ENCODE measurements at places on chromosomes 6 and 20.

- no peak for DNase-seq
These were observed 193.8 kb upstream of the PRSS16 start for GRCh38 chr6:27053738-27054137.

GRCh38 chr6:74166849-74167248, 470.8 kb downstream of the CD109 start:
- no peak for DNase-seq

DNA sequence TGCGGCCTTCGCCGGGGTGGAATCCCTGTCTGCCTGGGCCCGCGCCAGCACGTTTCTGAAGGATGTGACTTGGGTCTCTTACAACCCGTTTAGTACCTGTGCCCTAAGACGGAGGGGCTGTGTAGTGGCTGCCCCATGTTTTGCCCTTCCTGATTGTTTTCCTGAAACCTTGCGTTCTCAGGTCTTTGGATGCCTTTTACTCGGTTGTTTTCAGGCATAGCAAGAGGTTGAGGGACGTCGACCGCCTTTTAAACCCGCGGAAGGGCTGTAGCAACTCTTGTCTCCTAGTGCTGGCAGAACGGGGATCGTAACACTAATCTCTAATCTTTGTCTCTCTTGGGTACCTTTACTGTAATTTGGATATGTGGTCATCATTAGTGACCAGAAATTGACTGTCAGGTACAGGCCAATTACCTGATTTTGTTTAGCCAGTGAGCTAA, 706 bp upstream of the NANP start:
- DNase-seq = no peak

- no peak for DNase-seq
These were observed 48.5 kb downstream of the TRIM27 start for GRCh38 chr6:28875191-28875747.

DNA sequence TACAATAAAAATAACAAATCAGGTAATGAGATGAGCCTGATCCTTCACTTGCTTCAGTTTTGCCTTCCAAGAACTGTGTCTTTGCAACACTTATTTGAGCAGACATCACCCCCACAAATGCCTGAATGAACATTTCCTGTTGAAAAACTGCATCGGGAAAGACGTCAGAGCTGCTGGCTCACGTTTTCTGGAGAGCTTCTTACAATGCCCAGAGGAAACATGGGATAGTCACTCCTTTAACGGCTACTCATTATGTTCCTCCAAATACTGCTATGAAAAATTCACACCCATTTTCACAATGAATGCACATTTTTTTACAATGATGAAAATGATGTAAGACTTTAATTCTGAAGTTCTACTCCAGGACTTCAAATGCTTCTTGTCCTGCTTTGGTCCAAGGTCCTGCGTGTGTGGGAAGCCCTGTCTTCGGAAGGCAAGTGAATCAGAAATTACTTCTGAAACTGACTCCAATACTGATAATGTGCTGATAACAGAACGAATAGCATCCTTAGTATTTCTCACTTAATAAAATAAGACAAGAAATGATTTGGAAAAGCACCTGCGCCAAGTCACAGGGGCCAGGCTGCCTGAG, 238.0 kb downstream of the ANKRD60 start:
- DNase-seq = no peak

DNA sequence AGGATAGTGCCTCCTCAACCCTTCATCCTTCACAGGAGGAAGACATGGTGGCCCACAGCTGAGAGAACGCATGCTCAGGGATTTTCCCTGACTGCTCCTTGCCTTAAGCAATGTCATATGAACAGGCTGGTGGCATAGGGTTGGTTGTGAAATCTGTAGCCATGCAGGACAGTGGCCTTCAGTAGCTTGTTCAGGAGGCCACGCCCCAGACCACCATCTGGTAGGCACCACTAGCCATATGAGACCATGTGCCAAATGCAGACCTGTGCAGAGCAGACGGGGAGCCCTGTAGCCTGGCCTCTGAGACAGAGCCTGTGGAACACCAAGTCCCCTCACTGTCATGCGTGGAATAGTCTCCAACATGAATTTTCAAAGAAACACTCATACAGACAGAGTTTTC, 76.5 kb downstream of the ADTRP start:
- no peak for DNase-seq

- DNase-seq = no peak
These were observed 610.6 kb downstream of the HDGFL1 start for GRCh38 chr6:23179994-23180393.

GRCh38 chr20:51579137-51579536, 36.6 kb upstream of the NFATC2 start:
- DNase-seq = no peak

DNA sequence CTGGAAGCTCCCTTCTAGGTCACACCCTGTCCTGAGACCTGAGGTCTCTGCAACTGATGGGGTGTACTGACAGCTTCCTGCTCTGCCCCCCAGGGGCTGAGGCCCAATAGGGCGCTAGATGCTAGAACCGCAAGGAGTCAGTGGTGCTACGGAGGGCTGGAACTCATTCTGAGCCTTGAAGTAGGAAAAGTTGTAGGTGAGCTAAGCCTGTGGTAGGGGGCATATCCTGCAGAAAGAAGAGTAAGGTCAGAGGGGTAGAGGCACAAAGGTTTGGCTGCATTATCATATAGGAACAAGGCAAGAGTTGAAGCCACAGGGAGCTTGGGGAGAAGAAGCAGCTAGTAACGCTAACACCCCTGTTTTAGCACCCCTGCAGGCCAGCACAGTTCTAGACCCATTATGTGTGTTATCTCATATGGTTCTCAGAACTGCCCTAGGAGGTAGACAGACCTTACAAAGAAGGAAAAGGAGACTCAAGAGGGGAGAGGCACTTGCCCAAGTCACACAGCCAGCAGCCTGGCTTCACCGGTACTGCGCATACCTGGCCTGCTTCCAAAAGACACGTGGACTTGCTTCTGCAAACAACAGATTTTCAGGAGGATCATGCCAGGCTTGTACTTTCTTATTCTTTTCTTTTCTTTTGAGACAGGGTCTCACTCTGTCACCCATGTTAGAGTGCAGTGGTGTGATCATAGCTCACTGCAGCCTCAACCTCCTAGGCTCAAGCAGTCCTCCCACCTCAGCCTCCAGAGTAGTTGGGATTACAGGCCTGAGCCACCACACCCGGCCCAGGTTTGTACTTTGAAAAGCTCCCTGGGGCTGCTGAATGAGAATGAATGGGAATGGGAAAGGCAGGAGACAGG, 156.1 kb downstream of the MRPL14 start:
- peak; percentile 41 for DNase-seq

GRCh38 chr20:32111753-32112152, 2.2 kb downstream of the TM9SF4 start:
- DNase-seq = no peak

GRCh38 chr6:89311853-89312531, 3.1 kb downstream of the GABRR2 start:
- DNase-seq = no peak

- DNase-seq = no peak
These were observed 59.9 kb downstream of the MACROD2 start for GRCh38 chr20:14055127-14055742.

GRCh38 chr6:42212442-42212841, 5.2 kb downstream of the MRPS10 start:
- DNase-seq = no peak

- DNase-seq = no peak
These were observed 221.0 kb upstream of the SULF2 start for GRCh38 chr20:48006036-48006833.

- DNase-seq = no peak
These were observed 29.6 kb downstream of the QKI start for GRCh38 chr6:163444077-163444476.

DNA sequence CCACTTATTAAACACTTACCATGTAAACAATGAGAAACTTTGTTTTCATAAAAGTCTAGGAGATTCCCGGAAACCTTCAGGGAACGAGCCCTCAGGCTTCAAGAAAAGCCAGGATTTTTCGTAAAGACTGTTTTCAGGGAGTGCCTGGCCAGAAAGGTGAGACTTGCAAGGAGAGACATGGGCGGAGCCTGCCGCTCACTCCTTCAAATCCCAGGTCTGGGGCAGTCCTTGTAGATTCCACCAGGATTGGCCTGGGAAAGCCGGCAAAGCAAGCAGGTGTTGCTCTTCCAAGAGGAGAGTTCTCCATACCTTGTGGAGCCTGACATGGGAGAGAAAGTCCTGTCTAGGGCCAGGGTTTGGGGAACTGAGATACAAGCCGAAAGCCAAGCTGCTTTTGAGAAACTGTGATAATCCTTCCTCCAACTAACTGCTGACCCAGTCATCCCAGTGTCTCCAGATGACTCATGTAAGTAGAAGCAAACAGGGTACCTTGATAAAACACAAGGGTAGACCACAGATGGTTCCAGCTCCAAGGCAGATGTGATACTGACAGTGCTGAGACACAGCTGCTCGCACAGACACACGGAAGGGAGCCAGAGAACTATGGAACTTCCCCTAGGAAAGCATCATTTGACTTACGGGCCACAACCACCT, 69.4 kb upstream of the NAA20 start:
- no peak for DNase-seq

GRCh38 chr6:148620579-148621298, 126.1 kb upstream of the UST start:
- DNase-seq = no peak

- no peak for DNase-seq
These were observed 250.2 kb downstream of the ZNF217 start for GRCh38 chr20:53343448-53343847.

- no peak for DNase-seq
These were observed 648.5 kb downstream of the TFAP2A start for GRCh38 chr6:9766240-9766915.

GRCh38 chr6:24214984-24215383, 89.0 kb downstream of the NRSN1 start:
- DNase-seq = no peak

GRCh38 chr6:159642481-159642880, 50.6 kb downstream of the SOD2 start:
- no peak for DNase-seq

- no peak for DNase-seq
These were observed 95.2 kb downstream of the KIF13A start for GRCh38 chr6:17892097-17892686.

GRCh38 chr20:4150070-4150441, 134.7 kb upstream of the RNF24 start:
- DNase-seq = no peak

- DNase-seq = no peak
These were observed 664.8 kb upstream of the GJE1 start for GRCh38 chr6:141467881-141468280.

DNA sequence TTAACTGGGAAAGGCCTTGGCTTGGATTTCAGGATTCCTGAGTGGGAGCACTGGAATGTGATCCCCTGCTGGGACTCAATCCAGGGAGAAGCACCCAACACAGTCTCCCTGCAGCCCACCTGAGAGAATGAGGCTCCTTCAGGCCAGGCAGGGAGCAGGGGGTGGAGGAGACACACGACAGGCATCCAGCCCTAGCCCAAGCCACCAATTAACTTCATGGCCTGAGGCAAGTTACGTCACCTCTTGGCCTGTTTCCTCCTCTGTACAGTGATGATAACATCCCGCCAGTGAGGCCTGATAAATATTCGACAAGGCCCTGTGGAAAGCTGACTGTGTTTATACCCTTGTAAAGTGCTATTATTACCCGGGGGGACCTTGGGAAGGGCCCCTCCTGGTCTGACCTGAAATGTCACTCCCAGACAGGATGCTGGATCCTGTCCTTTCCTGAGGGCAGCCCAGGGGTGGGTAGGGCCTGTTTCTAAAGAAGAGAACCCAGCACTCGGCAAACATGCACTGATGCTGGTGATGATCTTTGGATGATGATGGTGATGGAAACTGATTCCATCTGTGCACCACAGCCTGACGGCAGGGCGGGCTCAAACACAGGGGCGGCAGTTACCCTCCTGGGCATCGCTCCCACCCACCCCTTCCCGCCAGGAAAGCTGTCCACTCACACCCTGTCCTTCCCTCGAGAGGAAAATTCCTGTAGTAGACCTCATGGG, 12.4 kb downstream of the FRS3 start:
- DNase-seq = no peak

DNA sequence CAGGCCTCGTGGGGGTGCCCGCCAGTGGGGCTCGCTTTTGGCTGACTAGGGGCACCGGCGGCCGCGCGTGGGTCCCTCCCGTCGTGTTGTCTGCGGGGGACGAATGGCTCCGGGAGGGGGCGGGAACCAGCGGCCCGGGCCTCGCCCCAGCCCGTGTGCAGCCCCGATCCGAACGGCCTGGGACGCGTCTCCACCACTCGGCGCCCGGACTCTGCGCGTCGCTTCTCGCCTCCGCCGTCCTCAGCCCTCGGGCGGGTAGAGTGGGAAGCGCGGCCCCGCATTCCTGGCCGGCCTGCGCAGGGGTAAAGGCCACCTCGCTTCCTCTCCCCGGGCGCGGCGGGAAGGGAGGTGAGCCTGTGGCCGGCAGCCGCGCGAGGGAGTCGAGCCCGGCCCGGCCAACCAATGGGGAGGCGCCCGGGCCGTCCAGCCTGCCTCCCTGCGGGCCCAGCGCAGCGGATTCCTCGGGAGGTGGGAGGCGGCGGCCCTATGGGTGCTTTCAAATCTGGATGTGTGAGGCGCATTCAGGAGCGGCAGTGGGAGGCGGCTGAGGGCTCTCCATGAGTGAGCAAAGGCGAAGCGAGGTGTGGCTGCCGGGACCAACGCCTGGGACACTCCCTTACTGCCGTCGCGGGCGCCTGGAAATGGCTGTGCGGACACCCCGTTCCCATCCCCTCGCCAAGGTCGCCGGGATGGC, 1.1 kb upstream of the ZBTB46 start:
- no peak for DNase-seq

DNA sequence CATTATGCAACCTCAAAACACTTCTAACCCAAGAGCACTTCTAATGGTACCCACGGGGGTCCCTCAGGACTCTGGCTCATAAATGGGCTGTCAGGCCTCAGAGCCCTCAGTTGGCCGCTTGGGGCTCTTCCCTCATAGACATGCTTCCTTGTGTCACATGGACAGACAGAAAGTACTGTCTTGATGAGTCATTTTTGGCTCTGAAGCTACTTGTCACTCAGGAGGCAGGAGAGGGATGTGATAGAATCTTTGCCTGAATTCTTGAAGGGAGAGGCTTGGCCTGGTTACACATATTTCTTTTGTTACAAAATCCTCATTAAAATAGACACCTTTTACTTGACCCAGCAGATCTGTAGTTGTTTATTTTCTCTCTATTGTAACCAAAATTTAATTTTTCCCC, 15.1 kb upstream of the EDN1 start:
- no peak for DNase-seq

- no peak for DNase-seq
These were observed 377.3 kb upstream of the JAG1 start for GRCh38 chr20:11051136-11051535.

- no peak for DNase-seq
These were observed 121.4 kb downstream of the REV3L start for GRCh38 chr6:111361648-111362047.

GRCh38 chr6:170086639-170087420, 204.0 kb downstream of the DLL1 start:
- peak; percentile 55 for DNase-seq

GRCh38 chr20:38737887-38738286, 10.4 kb upstream of the ACTR5 start:
- DNase-seq = no peak

DNA sequence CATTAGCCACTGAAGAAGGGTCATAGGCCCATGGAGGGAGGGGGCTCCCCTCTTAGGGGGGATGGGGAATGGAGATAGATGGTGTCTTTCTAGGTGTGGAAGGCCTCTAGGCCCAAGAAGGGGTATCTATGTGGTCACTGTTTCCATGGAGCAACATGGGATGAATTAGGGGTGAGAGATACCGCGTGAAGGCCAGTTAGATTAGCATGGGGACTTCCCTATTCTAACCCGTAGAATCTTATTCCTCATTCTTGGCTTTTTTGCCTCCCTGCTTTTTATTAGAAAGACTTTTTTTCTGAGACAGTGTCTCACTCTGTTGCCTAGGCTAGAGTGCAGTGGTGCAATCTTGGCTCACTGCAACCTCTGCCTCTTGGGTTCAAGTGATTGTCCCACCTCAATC, 3.2 kb downstream of the RAB44 start:
- no peak for DNase-seq
